ENCODE measurements at places on chromosomes 1 and 21.
A peak's percentile ranks its signal among the peaks of the same experiment; 100 is the strongest.

- no peak for DNase-seq
Observed at GRCh38 chr1:147586414-147586813, 45.1 kb downstream of the BCL9 start.

GRCh38 chr1:48760857-48761256 is 15.8 kb downstream of the BEND5 start:
- no peak for DNase-seq

GRCh38 chr1:153533689-153534201 is 2.0 kb downstream of the S100A6 start:
- DNase-seq, result peak; percentile 37

- DNase-seq, result no peak
Observed at GRCh38 chr1:98333406-98333805, 328.1 kb upstream of the SNX7 start.

DNA sequence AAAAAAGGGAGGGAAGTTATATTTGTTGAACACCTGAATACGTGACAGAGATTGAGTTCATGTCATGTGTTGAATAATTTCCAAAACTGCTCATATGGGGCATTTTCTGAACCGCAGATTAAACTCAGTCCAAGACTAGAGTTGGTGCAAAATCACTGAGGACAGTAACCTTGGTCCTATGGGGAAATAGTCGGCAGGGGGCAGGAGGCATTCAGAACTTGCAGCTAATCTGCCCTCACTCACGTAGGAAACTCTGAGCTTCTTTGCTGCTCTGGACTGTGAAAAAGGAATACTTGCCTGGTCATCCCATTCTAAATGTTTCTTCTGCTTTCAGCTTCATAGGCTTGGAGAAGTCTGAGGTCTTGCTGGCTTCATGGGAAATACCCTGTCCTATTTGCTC is 228.3 kb upstream of the ZP4 start:
- no peak for DNase-seq

- DNase-seq, result no peak
Observed at GRCh38 chr1:243851257-243851756, 1.3 kb upstream of the AKT3 start.

- DNase-seq, result no peak
Observed at GRCh38 chr1:173245892-173246291, 38.8 kb upstream of the TNFSF4 start.
